ENCODE measurements at places on chromosomes 1 and 21.

DNA sequence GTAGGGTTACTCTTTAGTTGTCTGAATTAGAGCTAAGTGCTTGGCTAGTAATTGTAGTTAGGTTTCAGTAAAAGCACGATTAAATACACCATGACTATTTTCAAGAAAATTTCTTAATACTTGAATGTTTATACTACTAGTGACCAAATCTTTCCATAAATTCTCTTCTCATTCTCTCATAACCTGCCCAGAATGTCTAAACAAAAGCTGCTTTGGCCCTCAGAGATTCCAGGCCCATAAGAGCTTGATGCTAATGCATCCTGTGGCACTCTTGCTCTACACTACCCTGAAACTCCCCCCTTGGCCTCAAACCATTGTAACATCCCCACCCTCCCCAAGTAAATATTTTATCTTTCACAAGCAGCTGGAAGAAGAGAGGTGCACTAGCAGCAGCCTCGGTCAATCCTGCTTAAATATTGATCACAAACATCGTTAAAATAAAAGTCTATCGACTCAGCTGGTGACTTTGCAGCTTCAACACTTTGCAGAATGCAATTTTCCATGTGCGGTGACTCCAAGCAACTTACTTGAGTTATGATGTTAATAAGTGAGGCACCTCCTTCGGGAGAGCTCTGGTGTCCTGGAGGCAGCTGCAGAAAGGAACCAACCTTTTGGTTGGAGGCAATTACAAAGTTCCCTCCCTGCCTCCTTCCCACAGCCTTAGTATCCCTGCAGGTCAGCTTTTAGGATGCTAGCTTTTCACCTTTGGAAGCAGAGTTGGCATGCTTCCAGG lies 315.6 kb upstream of the PLXNA2 start:
- DNase-seq, result no peak

GRCh38 chr21:44064852-44065403 lies 42.3 kb upstream of the PWP2 start:
- DNase-seq, result no peak

DNA sequence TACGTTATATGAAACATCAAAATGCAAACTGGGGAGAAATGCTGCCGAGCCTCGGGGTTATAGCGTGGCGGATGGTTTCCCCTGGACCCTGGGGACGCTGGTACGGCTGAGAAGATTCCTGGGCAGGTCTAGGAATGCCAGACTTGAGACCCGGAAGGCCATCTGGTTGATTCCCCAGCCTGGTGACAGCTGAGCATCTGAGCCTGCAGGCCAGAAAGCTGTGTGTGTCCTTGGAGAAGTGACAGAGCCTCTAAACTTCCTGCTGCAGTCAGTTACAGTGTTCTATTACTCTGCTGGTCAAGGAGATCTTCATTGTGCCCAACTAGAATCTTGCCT lies 2.3 kb downstream of the VASH2 start:
- DNase-seq, result no peak

GRCh38 chr1:14697353-14697752 lies 98.9 kb downstream of the KAZN start:
- no peak for DNase-seq

DNA sequence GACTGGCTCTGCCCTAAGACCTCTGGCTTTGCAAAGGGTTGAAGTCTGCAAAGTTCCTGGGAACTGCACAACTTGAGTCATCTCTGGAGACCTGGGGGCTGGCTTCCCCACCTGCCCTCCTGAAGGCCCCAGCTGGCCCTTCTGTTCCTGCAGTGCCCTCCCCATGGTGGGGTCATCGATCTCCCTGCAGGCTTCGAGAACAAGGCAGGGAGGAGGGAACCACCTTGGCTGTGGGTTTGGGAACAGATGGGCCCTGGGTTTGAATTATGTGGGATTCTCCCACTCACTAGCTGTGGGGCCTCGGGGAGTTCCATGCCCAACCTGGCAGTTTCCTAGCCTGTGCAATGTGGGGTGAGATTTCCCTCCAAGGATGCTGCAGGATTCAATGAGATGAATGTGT lies 310.2 kb downstream of the PTPRU start:
- no peak for DNase-seq

GRCh38 chr1:213192026-213192425 lies 141.0 kb downstream of the RPS6KC1 start:
- DNase-seq, result no peak

- DNase-seq, result peak; percentile 5
These were observed 55.6 kb downstream of the NKAIN1 start for GRCh38 chr1:31183927-31184554.

GRCh38 chr1:115377411-115377810 lies 39.4 kb upstream of the NGF start:
- no peak for DNase-seq

DNA sequence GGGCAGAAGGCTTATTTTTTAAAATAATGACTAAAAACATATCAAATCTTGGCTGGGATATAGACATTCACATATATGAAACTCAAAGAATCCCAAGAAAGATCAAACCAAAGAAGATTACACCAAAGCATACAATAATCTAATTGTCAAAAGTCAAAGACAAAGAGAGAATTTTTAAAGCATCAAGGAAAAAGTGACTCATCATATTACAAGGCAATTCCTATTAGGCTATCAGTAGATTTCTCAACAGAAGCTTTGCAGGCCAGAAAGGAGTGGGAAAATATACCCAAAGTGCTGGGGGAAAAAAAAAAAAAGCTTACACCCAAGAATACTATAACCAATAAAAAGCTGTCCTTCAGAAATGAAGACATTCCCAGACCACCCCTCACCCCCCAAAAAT lies 375.6 kb downstream of the BRINP2 start:
- no peak for DNase-seq

GRCh38 chr1:203361945-203362719 lies 11.2 kb upstream of the FMOD start:
- DNase-seq, result no peak

GRCh38 chr1:10936998-10937901 lies 75.2 kb upstream of the TARDBP start:
- DNase-seq, result no peak

DNA sequence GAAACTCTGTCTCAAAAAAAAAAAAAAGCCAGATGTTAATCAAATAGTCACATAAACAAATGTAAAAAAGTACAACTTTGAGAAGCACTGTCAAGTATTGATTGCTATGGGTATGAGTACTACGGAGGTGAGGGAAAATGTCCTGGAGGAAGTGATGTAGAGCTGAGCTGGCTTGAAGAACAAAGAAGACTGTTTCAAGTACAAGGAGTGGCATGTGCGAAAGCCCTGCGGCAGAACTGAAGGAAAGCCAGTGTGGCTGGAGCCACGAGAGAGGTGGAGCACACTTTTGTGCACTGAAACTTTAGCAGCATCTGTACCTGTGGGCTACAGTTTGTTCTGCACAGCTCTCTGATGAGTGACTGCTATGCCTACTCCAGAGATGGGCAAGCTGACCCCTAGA lies 5.4 kb upstream of the RPS6KA1 start:
- no peak for DNase-seq

GRCh38 chr1:58837886-58838285 lies 54.0 kb upstream of the JUN start:
- DNase-seq, result no peak

DNA sequence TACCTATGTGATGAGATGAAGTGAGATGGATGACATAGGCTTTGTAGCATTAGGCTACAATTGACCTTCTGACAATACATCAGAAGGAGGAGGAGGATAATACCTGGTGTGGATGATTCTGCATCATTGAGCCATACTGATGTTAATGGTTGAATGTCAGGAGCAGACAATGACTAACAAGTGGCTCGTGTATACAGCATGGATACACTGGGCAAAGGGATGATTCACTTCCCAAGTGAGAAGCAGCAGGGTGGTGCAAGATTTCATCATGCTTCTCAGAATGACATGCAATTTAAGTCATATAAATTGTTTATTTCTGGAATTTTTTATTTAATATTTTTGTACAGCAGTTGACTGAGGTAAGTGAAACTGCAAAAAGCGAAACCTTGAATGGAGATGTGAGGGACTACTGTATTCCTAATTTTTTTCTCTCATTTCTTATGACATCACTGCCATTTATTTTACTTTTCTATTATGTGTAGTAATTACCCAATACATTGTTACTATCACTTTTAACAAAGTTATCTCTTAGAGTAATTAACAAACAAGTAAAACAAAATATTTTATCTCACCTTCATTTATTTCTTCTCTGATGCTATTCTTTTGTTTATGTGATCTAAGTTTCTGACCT lies 34.4 kb upstream of the COP1 start:
- DNase-seq, result no peak

- DNase-seq, result peak; percentile 89
These were observed at the start of gene LRRC3 for GRCh38 chr21:44454747-44455523. TSS of gene LRRC3 (plus strand) at chr21:44455510. CDS start at chr21:44456645, 1,135 bp downstream.

DNA sequence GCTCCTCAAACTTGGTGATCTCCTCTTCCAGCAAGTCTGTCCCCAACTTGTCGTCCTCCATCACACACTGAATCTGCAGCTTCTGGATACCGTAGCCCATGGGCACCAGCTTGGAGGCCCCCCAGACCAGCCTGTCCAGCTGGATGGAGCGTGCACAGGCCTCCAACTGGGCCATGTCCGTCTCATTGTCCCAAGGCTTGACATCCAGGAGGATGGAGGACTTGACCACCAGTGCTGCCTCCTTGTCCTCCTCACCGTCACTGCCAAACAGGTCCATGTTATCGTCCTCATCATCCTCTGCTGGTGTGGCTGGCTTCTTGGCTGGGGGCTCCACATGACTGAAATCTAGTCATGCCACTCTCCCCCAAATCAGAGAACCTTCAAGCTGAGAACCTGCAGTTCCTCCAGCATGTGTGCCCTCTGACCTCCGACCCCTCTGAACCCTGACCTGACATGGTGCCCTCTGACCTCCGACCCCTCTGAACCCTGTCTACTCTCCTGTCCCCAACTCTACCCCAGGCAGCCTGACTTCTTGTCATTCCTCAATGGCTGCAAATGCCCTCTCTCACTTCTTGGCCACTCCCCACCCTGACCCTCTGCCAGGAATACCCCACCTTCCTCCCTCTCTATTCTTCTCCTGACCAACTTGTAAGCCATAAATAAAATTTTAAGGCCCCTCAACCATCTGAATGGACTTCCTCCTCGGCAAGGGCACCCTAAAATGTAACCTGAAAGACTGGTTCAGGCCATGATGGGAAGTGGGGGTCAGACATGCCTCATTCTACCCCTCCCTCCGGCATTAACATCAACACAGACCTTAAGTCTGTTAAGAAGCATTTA lies 275.7 kb upstream of the C1orf174 start:
- no peak for DNase-seq

DNA sequence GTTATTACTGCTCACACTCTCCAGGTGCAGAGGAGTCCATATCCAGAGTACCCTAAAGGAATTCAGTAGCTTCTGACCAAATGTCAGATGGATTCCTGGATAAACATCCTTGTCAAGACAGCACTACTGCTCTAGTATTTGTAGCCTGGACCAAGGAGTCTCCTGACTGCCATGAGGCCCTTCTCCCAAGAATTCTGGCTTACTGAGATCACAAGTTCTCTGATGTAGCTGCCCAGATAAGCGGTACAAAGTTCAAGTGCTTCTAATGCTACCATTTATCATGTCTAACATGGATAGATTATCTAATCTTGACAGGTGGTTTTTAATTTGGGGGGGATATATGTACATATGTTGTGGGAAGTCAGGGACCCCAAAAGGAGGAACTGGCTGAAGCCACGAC lies 196.6 kb upstream of the HMCN1 start:
- DNase-seq, result no peak

GRCh38 chr1:117541003-117541402 lies 64.8 kb upstream of the TENT5C start:
- no peak for DNase-seq

- DNase-seq, result no peak
These were observed 547.4 kb downstream of the LTN1 start for GRCh38 chr21:28445141-28445830.

DNA sequence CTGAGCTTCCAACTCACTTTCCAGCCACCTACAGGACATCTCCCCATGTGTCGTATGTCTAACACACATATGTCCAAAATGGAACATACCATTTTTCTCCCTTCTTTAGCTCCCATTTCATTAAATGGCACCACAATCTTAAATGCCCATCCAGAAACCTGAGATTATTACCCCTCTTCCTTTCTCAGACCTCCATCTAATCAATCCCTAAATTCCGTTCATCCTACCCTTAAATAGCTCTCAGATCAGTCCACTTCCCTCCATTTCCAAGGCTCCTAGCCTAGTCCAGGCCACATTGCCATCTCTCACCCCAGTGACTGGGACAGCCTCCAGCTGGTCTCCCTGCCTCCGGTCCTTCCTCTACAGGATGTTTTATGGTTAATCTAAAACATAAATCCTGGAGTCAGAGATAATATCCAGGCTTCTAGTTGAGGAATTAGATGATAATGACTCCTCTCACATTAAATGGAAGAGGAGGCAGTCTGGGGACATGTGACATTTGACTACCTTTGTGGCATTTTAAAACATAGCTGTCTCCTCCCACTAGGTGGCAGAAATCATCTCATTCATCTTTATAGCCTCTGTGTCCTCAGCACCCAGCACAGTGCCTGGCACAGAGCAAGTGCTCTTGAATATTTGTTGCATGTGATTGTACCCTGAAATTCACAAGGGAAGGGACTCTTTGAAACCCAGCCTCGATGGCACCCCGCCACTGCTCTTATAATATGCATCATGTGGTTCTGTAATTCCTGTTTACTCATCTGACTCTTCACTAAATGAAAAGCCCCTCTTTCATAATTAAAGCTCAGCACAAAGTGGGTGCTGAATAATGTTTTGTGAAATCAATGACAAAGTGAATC lies 102.3 kb downstream of the TMEM53 start:
- no peak for DNase-seq

DNA sequence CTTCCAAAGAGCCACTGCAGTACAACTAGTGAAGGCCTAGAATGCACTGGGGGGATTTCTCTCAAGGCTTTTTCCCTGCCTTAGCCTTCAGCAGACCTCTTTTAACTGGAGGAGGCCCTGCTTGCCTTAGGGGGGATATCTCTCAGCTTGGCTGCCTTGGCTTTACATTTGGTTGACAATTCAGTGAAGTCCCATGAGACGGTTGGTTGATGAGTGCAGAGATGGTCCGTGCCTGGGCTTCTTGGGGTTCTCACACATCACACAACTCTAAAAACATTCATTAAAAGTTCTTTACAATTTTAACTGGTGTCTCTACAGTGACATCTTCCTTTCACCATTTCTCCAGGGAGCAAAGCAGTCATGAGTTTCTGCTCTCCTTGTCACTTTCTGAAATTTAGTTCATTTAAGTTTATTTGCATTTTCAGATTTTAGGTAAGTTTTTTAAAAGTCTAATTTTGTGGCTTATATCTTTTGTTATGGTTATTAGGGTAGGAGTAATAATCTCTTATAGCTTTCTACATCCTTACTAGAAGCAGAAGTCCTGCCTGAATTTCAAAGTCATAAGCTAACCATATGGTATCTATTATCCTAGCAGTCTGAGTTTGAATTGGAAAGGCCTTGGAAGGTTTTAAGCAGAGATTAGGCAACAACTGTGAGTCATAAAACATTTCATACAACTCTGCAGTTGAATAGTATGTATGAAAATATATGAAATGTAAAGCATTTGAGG lies 487.6 kb downstream of the DPYD start:
- no peak for DNase-seq

DNA sequence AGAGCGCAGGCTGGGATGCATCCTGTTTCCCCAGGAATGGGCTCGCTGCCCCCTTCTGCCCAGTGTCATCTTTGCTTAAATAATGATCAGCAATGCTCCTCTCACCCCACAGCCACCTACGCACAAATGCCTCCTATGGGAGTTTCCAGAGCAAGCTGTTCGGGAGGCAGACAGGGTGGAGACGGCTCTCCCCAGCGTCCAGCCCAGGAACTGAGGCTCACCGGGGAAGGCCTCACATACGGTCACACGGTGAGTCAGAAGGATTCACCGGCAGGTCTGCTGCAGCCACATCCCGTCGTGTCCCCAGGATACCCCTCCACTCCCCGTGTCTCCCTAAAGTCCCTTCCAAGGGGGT lies 40.3 kb upstream of the RUNX3 start:
- no peak for DNase-seq
